ENCODE measurements at places on chromosomes 13 and 19. TPM values are rescaled to one million over a fixed set of nuclear protein-coding genes. Genes with fewer than 3 reads are reported as not detected.

DNA sequence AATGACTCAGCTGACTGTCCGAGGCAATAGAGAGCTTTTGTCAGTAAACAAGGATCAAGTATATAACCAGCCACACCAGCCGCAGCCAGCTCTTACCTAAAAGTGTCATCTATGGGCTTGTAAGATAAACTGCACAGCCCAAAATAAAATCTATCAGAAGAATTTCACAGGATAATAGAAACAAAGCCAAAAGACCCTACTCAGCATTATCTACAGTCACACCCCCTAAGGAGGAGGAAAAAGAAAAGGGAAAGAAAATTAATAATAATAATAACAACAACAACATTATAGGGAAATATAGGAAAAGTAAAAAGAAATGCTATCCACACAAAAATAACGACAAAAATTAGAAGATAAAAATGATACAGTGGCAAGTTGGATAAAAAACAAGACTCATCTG lies 1883.8 kb downstream of the OLFM4 start:
- H3K27ac ChIP-seq: no peak overlapping the region
- no peaks in the 10 kb centered on the region for H3K4me1 ChIP-seq
- H3K36me3 ChIP-seq: no peaks in the 10 kb centered on the region

The LGI4 gene
- 0.21 TPM for total RNA-seq

The CFAP97D2 gene
- total RNA-seq: not detected

The PIK3R2 gene
- 47.0 TPM for total RNA-seq

The ZNF135 gene
- 13.1 TPM for total RNA-seq
